CD4-positive, alpha-beta T cell treated with Interleukin-2 at 100 ng/mL for 4 hours (primary cell): ENCODE measurements at places on chromosomes 7 and 10.

- DNase-seq = no peak
Measured at GRCh38 chr10:63646491-63646890, 125.3 kb downstream of the REEP3 start.

DNA sequence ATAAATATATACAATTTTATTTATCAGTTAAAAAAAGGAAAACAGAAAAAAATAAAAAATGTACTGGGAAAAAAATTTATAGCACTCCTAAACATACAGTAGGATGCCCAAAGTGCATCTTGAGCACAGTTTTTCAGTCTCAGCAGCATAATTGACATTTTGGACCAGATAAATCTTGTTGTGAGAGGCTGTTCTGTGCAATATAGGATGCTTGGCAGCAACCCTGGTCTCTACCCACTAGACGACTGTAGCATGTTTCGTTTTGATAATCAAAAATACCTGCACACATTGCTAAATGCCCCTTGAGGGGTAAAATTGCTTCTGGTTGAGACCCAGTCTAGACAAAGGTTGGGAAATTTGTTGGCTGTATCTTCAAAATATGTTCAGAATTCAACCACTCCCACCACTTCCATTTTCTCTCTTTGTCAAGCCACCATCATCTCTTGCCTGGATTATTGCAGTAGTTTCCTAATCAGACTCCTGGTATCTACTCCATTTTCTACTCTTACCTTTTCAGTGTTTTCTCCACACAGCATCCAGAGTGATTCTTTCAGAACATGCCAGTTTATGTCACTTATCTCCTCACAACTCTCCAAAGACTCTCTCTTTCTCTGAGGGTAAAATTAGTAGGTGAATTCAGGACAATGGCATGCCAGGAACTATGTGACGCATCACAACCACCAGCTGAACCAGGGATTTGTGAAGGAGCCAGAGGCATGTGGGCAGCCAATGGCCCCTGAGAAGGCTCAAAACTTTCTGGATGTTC, 91.4 kb downstream of the GPR85 start:
- DNase-seq = no peak

GRCh38 chr7:41568135-41568534, 134.8 kb downstream of the INHBA start:
- no peak for DNase-seq

DNA sequence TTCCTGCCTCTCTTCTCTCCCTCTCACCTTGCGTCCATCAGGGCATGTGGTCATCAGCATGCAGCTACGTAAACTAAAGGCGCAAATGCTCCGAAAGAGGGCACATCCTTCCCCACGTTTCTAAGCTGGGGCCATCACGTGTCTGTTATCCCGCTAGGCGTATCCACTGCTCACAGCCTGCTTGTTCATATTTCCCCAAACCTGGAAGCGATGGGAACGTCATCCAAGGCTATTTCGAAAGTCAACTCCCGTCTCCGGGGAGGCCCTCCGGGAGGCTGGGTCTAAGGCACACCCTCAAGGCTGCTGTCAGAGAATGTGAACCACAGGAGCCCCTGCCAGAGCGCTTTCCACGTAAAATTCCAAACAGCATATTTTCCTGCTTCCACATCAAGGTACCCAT, 199.2 kb downstream of the DIP2C start:
- DNase-seq = no peak

DNA sequence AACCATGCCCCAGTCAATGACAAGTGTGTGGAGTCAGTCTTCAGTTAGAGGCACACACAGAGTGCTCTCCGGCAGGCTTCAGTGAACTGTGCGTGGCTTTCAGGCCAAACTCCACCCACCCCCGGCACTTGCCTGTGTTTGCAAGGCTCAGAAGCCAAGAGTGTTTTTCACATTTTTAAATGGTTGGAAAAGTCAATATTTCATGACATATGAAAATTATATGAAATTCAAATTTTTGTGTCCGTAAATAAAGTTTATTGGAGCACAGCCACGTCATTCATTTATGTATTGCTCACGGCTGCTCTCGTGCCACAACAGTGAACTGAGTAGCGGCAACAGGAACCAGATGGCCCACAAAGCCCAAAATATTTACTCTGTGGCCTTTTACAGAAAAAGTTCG, 104.7 kb downstream of the SFMBT2 start:
- no peak for DNase-seq

DNA sequence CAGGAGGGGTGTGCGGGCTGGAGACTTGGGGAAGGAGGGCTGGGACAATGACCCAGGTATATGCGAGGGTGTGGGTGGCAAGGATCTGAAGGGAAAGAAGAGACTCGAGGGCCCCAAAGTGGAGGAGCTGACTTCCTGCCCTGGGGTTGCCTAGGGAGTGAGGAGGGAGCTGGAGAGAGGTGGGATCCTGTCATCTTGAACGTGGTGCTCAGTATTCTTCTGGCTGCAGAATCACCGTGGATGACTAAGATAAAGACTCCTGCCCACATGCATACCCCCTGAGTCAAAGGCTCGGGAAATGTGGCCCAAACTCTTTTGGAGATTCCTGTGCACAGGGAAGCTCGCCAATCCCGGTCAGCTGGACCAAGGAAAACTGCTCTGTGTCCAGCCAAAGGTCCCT, 31.2 kb downstream of the COL17A1 start:
- DNase-seq = no peak

DNA sequence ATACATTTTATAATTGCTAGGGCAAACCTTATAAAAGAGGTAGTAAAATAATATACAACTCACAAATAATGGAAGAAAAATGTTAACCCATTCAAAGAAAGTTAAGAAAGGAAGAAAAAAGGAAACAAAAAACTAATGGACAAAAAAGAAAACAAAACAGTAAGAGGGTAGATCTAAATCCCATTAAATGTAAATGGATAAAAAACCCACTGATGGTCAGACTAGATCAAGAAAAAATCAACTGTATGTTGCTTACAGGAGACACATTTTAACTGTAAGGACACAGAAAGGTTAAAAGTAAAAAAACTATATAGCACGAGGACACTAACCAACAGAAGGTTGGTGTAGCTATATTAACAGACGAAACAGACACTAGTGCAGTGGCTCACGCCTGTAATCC, 18.0 kb downstream of the FOXL3 start:
- DNase-seq = no peak

DNA sequence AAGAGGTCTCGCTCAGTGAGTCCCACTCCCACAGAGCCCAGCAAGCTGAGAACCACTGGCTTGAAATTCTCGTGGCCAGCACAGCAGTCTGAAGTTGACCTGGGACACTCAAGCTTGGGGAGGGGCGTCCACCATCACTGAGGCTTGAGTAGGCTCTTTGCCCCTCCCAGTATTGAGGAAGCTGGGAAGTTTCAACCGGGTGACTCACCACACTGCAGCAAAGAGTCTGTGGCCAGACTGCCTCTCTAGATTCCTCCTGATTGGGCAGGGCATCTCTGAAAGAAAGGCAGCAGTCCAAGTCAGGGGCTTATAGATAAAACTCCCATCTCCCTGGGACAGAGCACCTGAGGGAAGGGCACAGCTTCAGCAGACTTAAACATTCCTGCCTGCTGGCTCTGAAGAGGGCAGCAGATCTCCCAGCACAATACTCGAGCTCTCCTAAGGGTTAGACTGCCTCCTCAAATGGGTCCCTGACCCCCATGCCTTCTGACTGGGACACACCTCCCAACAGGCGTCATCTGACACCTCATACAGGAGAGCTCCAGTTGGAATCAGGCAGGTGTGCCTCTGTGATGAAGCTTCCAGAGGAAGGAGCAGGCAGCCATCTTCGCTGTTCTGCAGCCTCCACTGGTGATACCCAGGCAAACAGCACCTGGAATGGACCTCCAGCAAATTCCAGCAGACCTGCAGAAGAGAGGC, 970.9 kb upstream of the LRRN3 start:
- DNase-seq = no peak

DNA sequence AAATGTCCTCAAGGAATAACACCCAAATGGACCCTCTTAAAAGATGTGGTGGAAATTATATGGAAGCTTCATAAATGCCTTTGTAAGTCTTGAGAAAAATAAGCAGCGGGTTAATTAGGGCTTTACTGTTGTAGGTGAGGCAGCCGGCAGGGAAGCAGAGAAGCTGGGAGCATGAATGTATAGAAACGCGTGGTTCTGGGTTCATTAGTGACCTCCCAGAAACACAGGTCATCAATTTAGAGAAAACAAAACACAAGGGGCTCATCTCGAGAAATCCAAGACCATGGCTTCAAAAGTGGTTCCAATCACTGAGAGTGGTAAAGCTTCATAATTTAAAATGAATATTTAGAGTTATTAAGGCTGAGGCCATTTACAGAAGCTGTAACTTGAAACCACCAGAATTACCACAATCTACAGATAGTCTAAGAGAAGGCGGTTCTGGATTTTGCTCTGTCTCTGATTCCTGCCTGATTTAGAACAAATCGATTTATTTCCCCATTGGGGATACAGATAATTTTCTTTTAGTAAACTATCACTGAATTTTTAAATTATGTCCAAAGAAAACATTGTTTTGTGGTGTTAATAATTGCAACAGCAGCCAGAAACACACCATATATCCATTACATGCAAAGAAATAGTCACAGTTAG, 20.7 kb downstream of the GARIN1A start:
- no peak for DNase-seq

DNA sequence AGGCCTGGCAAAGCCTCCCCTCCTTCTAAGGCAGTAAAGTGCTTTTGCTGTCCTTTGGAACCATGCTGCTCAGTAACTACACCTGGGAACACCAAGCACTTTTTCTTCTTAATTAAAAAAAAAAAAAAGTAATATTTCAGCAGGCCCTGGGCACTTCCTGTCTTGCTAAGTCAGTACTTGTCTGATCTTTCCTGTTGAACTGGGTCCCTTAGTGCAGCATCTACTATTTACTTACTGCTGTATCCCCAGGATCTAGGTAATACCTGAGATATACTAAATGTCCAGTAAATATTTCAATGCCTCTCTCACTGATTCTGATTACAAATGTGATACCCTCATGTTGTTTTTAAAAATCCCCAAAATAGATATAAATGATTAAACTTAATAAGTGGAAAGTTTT, 77.4 kb downstream of the PPP1R3C start:
- no peak for DNase-seq

- no peak for DNase-seq
Measured at GRCh38 chr10:3217301-3217700, 44.7 kb upstream of the PITRM1 start.

DNA sequence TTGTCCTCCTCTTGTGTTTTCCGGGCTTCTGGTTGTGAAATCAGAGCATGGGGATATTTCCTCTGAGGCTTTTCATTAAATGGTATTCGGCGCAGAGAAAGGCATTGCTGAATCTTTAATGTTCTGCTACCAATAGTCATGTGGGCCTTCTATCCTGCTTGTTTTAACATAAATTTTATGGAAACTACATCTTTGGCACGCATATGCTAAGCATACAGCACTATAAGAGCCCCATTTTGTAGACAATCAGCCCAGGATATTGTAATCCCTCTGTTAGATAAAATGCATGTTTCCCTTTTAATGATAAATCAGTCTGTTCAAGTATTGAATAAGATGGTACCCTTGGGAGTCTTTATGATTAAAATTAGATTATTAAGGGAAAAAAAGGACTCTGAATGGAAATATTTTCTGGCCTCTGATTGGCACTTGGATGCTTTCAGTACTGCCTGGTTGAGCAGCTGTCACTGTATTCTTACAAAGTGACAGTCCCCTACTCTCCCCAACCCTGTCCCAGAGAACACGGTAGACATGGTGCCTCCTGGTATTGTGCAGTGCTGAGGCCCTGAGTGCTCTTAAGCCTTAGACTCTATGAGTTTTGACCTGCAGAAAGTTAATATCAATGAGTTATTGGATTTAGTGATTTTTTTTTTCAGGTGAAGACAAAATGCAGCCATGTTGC, 256.3 kb downstream of the POU6F2 start:
- DNase-seq = no peak

DNA sequence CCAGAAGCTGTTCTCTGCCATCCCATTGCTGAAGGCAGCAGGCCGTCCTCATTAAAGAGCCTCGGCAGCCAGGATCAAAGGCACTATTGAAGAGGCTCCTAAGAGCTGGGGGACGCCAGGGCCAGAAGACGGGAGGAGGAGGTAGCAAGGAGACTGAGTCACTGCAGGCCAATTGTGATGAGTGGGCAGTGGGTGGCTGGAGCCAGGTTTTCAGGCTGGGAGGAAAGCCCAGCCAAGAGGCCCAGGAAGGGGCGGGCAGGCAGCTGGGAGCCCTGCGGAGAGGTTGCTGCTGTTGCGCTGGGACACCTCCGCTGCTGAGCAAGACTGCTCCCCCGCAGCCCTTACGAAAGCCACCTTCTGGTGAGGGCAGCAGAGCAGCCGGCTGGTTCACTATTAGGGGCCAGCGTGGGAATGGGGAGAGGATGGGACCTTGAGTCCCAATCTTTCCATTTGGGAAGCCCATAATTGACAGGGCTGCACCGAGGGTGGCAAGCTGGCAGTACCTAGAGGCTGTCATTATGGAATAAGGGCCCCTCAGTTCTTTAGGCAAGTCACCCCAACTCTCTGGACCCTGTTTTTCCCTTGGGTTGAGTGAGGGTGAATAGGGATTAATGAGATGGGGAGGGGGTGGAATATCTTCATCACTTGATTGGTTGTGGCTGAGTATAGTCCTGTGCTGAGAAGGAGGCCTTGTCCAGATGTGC, 48.4 kb downstream of the UNC5B start:
- DNase-seq = no peak

DNA sequence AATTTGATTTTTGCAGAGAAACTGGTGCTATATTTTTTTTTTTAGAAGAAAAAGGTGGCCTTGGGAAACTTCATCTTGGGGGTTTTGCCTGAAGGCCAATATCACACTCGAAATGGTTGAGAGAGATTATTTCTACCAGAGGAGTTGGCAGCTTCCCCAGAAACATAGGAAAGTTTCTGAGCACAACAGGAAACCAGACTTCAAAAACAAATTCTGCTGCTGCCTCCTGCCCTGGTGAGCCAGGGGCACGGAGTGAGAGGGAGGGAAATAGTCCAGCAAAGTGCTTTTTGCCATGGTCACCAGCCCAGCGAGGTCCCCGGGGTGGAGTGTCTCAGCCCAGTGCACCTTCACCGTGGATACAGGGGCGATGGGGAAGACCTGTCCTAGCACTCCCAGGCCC, 61.1 kb downstream of the FOXI2 start:
- DNase-seq = no peak

DNA sequence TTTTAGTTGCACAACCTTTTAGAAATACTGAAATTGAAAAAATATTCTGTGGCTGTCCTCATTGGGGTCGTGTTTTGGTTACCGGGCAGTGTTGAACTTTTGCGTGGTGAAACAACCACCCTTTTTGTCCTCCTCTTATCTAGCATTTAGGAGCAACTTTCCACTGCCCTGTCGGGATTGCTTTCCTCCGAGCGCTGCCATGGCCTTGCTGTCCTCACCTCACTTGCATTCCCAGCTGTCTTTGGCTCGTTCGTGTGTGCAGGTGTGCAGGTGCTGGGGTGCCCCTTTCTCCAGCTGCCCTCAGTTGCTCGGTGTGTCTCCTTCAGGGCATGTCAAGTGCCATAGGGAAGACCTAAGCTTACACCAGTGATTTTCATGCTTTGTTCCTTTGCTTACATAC, 116.9 kb upstream of the GJD4 start:
- no peak for DNase-seq
